ENCODE measurements at places on chromosomes 3 and 15.

DNA sequence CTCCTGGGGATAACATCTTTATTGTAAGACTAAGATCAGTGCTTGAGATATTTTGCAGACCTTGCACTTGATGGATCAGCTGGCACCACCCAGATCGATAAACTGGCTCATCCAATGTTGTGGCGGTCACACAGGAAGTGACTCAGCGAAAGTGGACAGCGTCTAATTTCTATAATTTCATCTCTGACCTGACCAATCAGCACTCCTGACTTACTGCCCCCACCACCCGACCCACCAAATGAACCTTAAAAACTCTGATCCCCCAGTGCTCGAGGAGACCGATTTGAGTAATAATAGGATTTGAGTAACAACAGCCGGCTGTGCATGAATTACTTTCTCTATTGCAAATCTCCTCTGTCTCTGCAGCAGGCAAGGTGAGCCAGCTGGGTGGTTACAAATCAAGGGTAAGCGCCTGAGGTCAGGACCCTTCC lies 62.7 kb upstream of the RNU6-1 start:
- no peak for DNase-seq

GRCh38 chr15:63971427-63971805 lies 74.9 kb downstream of the DAPK2 start:
- DNase-seq = peak; percentile 46

- no peak for DNase-seq
These were observed 3.5 kb upstream of the SEMA5B start for GRCh38 chr3:123031051-123031450.

DNA sequence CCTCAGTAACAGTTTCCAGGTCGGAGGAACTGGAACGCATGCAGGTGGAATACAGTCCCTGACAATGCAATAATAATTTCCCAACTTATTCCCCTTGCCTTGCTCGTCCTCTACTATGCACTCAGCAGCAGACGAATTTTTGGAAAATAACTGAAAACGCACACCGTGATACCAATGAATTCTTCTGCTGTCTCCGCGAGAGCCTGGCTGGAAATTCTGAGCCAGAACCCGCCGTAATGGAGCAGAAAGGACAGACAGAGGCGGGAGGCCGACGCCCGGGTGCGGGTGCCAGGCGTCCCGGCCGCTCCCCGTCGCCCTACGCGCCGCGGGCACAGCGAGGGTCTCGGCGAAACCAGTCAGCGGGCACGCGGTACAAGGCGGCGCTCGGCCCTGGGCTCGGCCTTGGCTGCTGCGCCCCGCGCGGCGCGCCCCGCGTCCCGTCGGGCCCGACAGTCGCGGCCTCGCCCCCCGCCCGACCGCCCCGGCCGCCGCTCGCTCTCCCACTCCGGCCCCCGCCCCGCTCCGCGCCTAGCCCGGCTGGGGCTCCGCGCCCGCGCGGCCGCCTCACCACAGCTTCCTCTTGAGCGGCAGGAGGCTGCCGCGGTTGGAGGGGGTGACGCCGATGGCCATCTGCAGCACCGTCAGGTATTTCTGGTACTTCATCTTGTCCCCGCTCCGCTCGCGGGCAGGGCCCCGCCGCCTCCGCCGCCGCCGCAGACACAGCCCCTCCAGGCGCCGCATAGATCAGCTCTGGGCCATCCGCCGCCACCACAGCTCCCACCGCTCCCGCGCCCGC lies 114.5 kb upstream of the GOLGA8J start:
- DNase-seq = no peak

- no peak for DNase-seq
These were observed 153.3 kb downstream of the ECT2 start for GRCh38 chr3:172903642-172904320.

GRCh38 chr3:44076221-44076829 lies 165.4 kb upstream of the TOPAZ1 start:
- DNase-seq = no peak

DNA sequence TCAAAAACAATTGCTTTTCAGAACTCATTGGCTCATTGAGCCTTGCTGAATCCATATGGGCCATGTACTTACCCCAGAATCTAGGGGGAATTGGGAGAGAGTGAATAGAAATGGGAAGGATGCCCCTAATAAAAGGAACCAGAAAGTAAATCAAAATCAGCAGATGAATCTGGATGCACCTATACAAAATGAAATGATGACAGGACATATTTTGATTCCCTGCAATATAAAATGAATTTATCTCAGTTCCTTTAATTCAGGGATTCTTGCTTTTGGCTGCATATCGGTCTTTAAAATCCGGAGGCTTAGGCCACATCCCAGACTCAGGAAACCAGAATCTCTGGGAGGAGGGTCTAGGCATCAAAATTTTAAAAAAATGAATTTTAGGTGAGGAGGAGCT lies 107.7 kb upstream of the NEO1 start:
- DNase-seq = no peak

GRCh38 chr15:70321172-70321819 lies 223.6 kb upstream of the TLE3 start:
- DNase-seq = no peak

- no peak for DNase-seq
These were observed 38.2 kb upstream of the AGTR1 start for GRCh38 chr3:148659512-148659911.

DNA sequence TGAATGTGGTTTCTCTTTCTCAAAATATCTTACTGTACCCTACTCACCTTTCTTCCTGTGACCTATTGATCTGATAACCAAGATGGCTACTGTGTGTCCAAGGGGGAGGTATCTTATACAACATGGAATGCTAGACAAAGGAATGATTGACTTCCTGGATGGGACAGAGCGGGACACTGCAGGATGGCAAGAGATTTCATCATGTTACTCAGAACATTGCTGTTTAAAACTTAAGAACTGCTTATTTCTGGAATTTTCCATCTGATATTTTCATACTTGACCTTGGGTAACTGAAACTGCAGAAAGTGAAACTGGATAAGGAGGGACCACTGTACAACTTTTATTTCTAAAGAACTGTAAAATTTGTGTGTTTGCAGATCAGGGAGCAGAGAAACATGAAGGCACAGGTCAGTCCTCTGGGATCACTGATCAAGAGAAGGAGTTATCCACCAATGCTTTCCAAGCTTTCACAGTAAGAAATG lies 18.5 kb downstream of the CNOT10 start:
- no peak for DNase-seq

DNA sequence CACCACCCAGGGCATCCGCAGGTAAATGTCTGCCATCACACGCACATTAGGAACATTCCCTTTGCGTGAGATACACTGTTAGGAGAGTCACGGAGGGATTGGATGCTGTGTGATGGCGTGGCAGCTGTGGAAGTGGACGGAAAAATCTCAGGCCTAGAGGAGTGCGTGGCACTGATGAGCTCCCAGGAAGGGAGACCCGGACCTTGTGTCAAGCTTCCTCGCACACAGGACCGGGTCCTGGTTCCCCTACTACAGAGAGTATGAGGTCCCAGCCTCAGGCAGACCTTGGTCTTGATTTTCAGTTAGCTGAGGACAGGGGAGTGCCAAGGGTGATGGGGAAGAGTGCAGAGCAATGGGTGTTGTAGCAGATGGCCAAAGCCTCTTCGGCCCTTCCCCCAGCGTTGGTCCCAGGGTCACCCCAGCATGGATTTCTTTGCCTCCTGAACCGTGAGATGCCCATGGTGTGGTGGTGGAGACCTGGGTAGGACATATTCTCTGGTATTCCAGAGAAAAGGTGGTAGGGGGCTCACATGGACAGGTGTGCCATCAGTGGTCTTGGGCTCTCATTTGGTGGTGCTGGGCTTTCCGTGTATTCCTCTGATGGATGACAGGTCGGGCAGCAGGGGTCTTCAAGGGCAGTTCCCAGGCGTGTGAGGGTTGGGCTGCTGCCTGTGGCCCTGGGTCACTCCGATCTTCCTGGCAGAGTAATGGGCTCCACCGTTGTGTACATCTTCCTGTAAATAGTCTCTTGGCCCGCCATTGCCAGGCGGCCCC lies 105.1 kb downstream of the SNRPN start:
- DNase-seq = no peak

DNA sequence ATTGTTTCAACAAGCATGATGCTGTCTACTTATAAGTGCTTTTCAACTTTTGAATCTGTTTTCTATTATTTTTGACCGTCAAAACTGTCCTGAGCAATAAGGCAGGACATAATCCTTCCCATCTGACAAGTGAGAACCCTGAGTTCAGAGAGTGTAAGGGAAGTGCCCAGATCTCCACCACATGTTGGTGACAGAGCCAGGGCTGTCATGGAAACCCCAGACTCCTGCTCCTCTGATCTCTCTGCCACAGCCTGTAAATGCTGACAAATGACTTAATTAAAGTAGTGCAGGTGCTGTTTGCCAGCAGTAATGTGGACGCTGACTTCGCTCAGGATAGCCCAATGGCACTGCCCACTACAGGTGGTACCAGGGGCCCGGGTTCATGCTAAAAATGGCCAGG lies 40.3 kb downstream of the SPSB4 start:
- no peak for DNase-seq

- no peak for DNase-seq
These were observed 165.6 kb downstream of the LPP start for GRCh38 chr3:188319569-188319968.

DNA sequence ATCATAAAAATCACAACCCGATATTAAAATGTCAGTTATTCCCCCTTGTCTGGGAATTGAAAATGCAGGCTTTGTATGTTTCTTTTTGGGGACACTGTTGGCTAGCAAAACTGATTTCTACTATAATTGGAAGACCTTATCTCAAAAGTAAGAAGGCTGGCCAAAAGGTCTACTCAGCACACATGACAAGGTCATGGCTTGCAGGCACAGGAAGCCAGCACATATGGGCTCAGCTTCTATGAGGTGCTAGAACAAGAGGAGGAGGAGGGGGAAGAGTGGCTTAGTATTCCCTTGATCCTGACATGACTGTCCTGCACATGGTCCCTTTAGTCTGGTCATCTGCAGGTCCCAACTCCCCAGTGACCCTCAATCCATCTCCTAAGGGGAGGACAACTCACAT lies 681.2 kb downstream of the SQOR start:
- no peak for DNase-seq

DNA sequence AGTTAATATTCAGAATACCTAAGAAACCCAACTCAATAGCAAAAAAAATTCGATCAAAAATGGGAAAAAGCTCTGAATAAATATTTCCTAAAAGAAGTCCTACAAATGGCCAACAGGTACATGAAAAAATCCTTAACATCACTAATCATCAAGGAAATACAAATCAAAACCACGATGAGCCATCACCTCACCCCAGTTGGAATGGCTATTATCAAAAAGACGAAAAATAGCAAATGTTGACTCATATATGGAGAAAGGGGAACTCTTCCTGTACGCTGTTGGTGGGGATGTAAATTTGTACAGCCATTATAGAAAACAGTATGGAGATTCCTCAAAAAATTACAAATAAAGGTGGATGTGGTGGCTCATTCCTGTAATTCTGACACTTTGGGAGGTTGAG lies 29.6 kb upstream of the SGO1 start:
- no peak for DNase-seq

DNA sequence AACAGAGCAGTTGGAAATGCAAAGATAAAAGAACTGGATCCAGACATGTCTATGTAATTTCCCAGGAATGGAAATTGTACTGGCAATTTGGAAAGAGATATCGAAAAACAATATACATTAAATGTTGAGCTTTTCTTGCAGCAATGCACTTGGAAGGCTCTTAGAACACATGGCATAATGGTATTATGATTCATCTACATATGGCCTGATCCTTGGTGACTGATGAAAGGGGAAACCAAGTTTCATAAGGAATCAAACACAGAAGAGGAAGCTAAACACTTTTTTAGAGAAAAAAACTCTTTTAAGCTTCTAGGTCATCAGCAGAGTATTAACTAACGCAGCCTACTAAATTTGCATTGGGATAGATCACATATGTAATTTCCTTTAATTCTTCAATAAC lies 12.4 kb upstream of the GREM1 start:
- DNase-seq = no peak

DNA sequence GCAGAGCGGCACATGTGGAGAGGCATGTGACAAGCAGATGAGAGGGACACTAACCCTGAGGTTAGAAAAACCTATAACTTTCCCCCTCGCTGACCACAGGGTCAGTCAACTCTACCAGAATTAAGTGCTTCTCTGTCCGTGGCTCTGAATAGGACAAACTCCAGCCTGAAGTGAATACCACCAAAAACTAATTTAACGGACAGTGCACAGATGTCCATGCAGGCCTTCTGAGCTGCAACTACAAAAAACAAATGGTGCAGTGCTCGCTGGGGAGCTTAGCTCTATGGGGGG lies 59.3 kb downstream of the ADCY5 start:
- no peak for DNase-seq

GRCh38 chr3:139629033-139629432 lies 48.7 kb downstream of the NMNAT3 start:
- peak; percentile 40 for DNase-seq

GRCh38 chr15:71121442-71121841 lies 6.2 kb downstream of the THSD4 start:
- no peak for DNase-seq

DNA sequence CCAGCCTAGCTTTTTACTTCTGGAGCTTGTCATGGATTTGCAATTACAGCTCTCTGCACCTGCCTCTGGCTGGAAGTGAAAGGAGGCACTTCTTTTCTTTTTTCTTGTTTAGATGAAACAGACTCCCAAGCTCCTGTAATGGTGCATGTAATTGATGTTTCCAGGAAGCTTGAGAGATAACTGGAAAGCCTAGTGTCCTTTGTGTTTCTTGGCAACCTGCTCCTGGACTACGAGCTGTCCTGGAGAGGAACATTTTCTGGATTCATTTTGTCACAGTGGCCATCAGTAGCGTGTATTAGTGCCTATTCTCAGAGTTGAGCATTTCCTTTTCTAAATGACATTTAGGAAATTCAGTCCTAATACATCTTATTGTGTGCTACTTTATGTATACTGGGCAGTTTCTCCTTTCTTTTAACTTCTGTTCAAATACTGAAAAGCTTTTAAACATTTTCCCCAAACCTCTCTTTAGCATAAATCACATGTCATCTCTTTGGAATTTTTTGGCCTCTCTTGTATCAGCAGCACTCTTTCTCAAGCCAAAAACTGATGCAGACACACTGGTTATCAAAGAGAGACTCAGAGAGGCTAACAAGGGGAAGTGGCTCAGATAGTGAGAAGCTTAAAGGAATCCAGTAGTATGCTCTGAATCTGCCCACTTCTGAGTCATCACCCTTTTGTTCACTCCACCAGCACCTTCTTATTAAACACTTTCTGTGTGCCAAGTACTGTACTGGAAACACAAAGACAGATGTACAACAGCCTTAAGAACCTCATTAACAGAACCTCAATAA lies 62.6 kb upstream of the SLC2A2 start:
- no peak for DNase-seq

DNA sequence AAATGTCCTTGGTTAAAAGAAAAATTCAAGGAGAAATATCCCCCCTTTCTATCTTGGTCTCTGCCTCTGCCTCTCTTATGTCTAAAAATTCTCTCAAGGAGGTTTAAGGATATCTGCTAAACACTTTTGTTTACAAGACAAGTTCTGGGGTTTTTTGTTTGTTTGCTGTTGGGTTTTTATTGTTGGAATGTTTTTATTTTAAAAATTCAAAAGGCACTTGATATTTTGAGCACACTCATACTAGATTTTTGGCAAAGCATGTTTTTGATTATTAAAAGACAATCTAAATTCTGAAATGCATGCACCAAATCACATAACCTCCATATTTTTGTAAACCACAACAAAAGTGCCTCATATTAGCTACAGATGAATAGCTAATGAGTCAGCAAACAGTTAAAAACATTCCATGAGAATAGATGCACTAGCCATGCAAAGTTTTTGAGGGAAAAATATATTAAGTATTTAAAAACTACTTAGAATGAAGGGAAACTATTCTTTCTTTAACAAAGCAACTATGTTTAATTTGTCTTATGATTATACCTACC lies 84.6 kb downstream of the ZBTB20 start:
- DNase-seq = no peak

All from activated CD4-positive, alpha-beta T cell treated with anti-CD3 and anti-CD28 coated beads, Interleukin-2, Interleukin-4, amounts not matched to agents 100 ng/mL and 50 ng/mL, durations not matched to agents 16 hours and 8 hours (primary cell).